ENCODE measurements at places on chromosomes 6 and 20.

DNA sequence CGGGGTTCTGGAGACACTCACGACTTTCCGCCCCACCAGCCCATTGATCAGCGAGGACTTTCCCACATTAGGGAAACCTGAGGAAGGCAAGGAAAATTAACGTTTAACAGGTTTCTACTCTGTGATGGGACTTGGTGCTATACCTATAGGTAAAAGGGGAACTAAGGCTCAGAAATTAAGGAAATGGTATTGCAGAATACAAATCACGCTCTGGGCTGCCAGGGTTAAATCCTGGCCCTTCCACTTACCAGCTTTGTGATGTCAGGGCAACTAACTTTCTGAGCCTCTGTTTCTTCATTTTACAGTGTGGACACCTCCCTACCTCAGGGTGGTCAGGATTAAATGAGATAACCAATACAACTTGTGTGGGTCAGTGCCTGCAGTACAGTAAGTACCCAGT, 8.8 kb downstream of the GNL1 start:
- DNase-seq, result no peak

GRCh38 chr6:155964544-155964943, 508.9 kb upstream of the NOX3 start:
- DNase-seq, result no peak

GRCh38 chr6:134356405-134356804, 38.5 kb upstream of the SGK1 start:
- no peak for DNase-seq

GRCh38 chr6:24032896-24033688, 92.9 kb upstream of the NRSN1 start:
- no peak for DNase-seq

GRCh38 chr6:125858427-125859320, 67.9 kb downstream of the NCOA7 start:
- peak; percentile 6 for DNase-seq

DNA sequence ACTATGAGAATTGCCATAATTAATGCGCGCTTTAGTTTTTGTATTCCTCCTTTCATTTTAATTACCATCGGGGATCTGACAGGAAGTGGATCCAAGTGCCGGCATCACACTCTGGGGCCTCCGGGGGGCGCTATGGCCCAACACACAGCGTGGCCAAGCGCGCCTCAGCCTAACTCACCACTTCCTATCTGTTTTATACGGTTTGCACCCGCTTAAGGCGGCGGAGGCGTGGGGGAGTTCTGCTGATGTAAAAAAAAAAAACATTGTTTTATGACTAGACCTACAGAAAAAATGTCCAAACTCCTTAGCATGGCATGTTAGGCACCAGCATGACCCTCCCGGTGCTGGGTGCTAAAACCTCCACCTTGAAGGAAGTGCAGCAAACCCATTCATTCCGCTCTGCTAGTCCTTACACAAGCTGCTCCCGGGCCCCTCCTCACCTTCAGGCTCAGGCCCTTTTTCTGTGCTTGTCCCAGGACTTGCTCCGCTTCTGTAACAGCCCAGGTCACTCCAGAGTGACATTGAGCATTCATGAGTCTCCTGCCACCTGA, 4.5 kb upstream of the EBF4 start:
- peak; percentile 45 for DNase-seq

- peak; percentile 26 for DNase-seq
These were observed 47.3 kb upstream of the LRFN2 start for GRCh38 chr6:40634429-40634828.

GRCh38 chr6:147287869-147288271, 83.7 kb downstream of the STXBP5 start:
- no peak for DNase-seq

Measured in SHP77 treated with DMSO at 0.1 percent for 48 hours (cell line).